T-cell (primary cell): ENCODE measurements at places on chromosomes 1 and 21.
A peak's percentile ranks its signal among the peaks of the same experiment; 100 is the strongest.

DNA sequence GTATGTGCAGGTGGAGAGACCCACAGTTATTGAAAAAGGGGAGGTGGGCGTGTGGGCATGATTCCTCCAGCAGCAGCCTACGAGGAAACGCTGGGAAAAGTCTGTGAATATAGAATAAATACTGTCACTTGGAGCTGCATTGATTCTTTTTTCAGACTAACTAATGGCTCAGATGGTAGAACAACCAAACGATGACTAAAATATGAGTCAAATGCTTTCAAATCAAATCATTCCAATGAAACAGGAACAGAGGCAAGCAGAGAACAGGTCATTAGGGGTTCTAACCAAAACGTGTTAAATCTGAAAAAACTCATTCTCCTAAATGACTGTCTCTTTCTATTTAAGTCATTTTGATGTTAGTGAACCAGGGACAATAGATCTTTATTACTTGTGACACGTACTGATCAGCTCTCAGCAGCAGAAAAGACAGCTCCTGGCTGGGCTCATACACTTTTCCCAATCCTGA lies 35.1 kb upstream of the SEC16B start:
- no peak for DNase-seq

GRCh38 chr1:172351346-172351745 lies 69.1 kb upstream of the C1orf105 start:
- no peak for DNase-seq

GRCh38 chr1:4322881-4323280 lies 331.5 kb upstream of the AJAP1 start:
- DNase-seq: no peak

DNA sequence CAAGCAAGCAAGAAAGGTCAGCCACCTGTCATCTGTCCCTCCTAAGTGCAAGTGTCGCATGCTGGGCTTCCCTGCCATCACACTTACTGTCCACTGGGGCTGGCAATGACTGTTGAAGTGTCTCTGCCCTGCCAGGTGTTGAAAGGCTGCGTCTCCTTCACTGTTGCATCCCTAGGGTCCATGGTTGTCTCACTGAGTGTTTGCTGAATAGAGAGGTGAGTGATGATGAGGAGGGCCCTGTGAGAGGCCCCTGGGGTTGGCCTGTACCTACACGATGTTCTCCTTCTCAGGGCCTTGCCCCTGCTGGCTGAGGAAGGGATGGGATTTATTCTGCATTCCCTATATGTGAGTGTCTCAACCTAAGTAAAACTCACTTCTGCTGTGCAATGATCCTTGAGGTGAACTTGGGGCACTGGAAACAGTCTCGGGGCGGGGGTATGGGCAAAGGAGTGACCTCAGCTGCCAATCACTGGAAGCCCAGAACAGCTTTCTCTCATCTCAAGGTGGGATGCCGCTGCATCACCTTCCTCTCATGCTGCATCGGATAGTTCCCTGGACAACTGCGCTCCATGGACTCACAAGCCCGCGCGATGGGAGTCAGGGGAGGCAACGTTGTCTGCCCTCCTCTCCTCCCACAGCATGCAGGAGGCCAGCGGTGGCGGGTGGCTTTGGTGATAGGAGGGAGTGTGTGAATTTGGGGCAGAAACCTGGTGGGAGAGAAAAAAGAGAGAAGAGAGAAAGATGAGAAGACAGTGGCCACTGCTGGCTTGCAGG lies 35.8 kb upstream of the SOX13 start:
- DNase-seq: no peak

- DNase-seq: no peak
These were observed 38.5 kb upstream of the PRDX6 start for GRCh38 chr1:173438675-173439074.

GRCh38 chr1:19310720-19311502 lies 1.0 kb downstream of the AKR7A2 start:
- no peak for DNase-seq

- no peak for DNase-seq
These were observed 102.0 kb downstream of the FMN2 start for GRCh38 chr1:240193679-240194078.

- no peak for DNase-seq
These were observed 183.6 kb upstream of the KIAA0040 start for GRCh38 chr1:175376194-175376593.

GRCh38 chr1:172149346-172149745 lies 271.1 kb upstream of the C1orf105 start:
- no peak for DNase-seq

GRCh38 chr1:185155600-185156287 lies 1.0 kb downstream of the TRMT1L start:
- DNase-seq: peak; percentile 3

GRCh38 chr1:85325920-85326319 lies 49.5 kb upstream of the BCL10 start:
- DNase-seq: no peak

GRCh38 chr21:45546636-45547544 lies 4.7 kb upstream of the SLC19A1 start:
- DNase-seq: no peak

GRCh38 chr1:232435729-232436128 lies 194.2 kb downstream of the SIPA1L2 start:
- DNase-seq: no peak

DNA sequence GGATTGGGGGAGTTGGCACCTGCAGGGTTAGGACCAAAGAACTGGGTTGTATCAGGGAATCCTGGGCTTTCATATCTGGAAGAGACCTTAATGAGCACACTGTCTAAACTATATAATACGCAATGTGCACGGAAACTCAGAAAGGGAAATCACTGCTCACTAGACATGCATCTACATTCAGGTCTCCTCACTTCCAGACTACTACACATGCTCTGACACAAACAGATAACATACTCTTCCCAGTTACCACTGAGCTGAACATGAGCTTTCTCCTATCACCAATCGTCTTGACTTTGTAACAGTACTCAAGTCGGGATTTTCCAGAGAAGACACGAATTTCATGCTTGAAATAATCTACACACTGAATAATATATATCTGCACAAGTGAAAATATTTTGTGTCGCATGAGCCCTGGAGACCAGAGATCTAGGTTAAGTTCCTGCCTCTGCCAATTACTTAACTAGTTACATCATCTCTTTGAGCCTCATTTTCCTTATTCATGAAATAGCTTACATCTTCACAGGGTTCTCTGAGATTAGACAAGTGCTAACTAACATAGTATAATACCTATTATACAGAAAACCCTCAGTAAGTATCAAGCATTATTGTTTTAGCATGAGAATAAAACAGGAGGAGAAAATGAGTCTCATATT lies 101.1 kb downstream of the JAK1 start:
- no peak for DNase-seq

- no peak for DNase-seq
These were observed 10.3 kb downstream of the POFUT2 start for GRCh38 chr21:45277101-45278045.

GRCh38 chr1:64404202-64404601 lies 65.7 kb upstream of the CACHD1 start:
- no peak for DNase-seq

DNA sequence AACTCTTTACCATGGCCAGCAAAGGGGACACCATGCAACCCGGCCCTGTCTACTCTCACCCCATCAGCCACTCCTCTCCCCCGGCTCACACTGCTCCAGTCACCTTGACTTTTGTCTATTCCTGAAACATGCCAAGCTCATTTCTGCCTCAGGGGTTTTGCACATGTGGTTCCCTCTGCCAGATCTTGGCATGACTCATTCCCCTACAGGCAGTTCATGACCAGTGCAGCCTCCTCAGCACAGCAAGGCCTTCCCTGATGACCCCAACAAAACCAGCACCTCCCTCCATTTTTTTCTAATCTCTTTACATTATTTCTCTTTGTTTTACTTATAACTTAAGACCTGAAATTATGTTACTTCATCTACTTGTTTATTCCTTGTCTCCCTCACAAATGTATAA lies 58.6 kb upstream of the GJB5 start:
- no peak for DNase-seq

DNA sequence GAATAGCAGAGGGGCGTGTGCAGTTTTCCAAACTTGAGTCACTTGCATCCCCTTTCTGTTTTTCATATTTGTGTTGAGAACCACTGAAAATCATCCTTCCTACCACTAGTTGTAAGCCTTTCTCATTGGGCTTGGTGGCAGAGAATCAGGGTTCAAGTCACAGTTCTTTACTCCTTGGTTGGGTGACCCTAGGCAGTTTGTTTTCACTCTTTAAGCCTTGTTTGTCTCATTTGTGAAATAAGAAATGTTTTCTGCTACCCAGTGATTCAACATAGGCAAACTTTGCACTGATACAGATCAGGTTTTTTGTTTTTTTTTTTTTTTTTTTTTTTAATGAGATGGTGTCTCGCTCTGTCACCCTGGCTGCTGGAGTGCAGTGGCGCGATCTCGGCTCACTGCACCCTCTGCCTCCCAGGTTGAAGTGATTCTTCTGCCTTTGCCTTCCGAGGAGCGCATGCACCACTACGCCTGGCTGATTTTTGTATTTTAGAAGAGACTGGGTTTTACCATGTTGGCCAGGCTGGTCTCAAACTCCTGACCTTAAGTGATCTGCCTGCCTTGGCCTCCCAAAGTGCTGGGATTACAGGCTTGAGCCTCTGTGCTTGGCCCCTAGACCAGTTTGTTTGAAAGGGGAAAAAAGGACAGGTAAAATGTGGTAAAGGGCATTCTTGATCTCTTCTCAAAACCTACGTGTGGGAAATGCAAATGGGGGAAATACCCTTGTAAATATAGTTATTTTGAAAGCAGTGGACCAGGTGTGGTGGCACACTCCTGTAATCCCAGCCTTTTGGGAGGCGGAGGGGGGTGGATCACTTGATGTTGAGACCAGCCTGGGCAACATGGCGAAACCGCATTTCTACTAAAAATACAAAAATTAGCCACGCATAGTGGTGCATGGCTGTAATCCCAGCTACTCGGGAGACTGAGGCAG lies 3.2 kb downstream of the CLIC4 start:
- DNase-seq: no peak

GRCh38 chr1:98286656-98287055 lies 365.8 kb upstream of the DPYD start:
- no peak for DNase-seq

GRCh38 chr1:213162338-213162737 lies 111.3 kb downstream of the RPS6KC1 start:
- no peak for DNase-seq

DNA sequence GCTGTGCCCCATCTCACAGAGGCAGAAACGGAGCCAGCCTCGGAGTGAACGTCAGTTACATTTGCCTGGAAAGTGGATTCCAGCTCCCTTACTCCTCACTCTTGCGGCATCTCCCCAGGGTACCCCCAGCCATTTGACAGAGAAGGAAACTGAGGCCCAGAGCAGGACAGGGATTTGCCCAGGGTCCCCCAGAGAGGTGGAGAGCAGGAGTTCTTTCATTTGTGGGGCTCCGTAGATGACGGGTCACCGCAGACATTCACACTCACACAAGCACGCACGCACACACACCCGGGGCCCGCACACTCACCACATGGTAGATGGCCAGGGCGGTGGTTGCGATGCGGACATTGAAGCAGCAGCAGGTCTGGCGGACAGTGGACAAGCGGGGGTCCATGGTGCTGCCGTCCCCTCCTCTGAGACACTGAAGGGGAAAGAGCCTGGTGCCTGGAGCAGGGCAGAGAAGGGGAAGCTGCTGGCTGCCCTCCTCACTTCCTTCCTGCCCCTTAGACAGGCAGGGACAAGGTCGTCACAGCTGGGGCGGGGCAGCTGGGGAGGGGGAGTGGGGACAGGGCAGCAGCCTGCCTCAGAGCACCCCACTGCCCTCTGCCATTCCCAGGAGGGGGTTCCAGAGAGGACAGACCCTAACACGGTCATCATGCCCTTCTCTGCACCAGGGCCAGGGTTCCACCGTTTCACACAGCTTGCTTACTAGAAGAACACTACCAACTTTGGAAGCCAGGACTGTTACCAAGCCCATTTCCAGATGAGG lies at the start of gene LAPTM5:
LAPTM5 (minus strand) TSS at position 423 of the 769 bp plus-strand sequence; CDS start at position 394, 29 bp downstream.
- peak; percentile 52 for DNase-seq

GRCh38 chr1:44684525-44684924 lies 10.0 kb downstream of the ARMH1 start:
- no peak for DNase-seq

GRCh38 chr1:29521438-29521715 lies 285.1 kb downstream of the PTPRU start:
- DNase-seq: no peak

DNA sequence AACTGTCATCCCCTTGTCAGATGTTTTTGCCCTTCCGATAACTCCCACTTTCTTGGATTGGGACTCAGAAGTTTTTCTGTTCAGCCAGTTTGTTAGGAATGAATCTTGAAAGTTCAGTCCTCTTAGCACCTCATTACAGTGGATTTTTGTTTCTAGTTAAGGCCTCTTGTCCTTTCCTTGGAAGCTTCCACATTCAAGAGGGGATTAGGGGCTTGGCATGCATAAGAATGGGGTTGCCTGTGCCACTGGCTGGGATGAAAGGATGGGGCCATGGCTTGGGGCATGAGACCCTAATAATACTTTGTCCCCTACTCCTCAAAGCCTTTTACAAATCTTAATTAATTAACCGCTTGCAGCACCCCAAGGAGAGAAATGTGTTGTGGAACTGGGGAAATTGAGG lies 2.4 kb upstream of the DHDDS start:
- no peak for DNase-seq

GRCh38 chr1:112169517-112169916 lies 180.0 kb upstream of the KCND3 start:
- DNase-seq: no peak

- DNase-seq: no peak
These were observed 5.8 kb downstream of the KISS1 start for GRCh38 chr1:204190212-204191211.

- DNase-seq: no peak
These were observed 201.4 kb upstream of the SGIP1 start for GRCh38 chr1:66332548-66332901.

- DNase-seq: peak; percentile 31
These were observed 13.4 kb upstream of the PIAS3 start for GRCh38 chr1:145871994-145872924.
